Activated CD4-positive, alpha-beta T cell treated with anti-CD3 and anti-CD28 coated beads, Interleukin-2, amount 50 U/mL, for 24 hours (primary cell): ENCODE measurements at places on chromosomes 6 and 20.

- no peak for DNase-seq
Measured at GRCh38 chr6:6006428-6007365, at the start of gene NRN1. Gene NRN1, minus strand, starts transcription at chr6:6006925. Its CDS starts 176 bp downstream, at chr6:6006749.

GRCh38 chr20:54774426-54774825 lies 299.0 kb downstream of the DOK5 start:
- no peak for DNase-seq

DNA sequence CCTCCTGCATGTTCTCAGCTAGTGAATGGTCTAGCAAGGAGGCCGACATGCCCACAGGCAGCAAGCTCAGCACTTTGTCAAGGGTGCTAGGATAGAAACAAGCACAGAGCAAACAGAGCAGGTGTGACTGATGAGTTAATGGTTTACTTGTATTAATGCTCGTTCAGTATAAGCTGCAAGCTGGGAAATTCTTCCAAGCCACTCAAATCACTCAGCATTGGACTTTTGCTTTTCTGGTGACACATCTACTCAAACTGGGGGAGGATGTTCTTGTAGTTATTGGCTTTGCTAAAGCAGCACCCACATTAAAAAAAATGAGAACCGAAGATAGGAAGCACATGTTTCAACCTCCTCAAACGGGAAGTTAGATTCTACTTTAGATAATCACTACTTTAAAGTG lies 43.1 kb upstream of the NEDD9 start:
- no peak for DNase-seq

DNA sequence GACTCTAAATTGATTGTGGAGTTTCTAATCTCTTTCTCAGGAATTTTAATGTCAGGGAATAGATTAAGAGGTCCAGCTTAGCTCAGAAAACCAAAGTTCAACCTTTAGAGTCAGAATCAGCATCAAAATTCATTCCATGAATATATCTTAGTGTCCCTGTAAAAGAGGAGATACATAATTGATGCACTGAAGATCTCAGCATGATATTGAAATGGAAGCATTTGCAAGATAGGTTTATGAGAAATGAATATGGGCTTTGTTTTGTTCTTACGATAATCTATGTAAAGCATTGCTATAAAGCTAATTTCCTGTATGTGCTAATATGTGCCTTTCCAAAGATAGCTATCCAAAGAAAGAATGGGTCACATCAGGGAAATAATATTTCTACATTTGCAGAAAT lies 404.5 kb upstream of the HSF2 start:
- DNase-seq: no peak

GRCh38 chr6:125828476-125829039 lies 37.8 kb downstream of the NCOA7 start:
- no peak for DNase-seq

GRCh38 chr6:45637611-45638257 lies 260.0 kb upstream of the SUPT3H start:
- DNase-seq: no peak

GRCh38 chr6:169371344-169372127 lies 117.9 kb upstream of the THBS2 start:
- no peak for DNase-seq

- DNase-seq: no peak
Measured at GRCh38 chr6:164807125-164807524, 502.3 kb downstream of the C6orf118 start.

GRCh38 chr6:73145690-73146089 lies 79.6 kb downstream of the KHDC1L start:
- DNase-seq: no peak

- DNase-seq: no peak
Measured at GRCh38 chr6:163381118-163381756, 33.3 kb upstream of the QKI start.

DNA sequence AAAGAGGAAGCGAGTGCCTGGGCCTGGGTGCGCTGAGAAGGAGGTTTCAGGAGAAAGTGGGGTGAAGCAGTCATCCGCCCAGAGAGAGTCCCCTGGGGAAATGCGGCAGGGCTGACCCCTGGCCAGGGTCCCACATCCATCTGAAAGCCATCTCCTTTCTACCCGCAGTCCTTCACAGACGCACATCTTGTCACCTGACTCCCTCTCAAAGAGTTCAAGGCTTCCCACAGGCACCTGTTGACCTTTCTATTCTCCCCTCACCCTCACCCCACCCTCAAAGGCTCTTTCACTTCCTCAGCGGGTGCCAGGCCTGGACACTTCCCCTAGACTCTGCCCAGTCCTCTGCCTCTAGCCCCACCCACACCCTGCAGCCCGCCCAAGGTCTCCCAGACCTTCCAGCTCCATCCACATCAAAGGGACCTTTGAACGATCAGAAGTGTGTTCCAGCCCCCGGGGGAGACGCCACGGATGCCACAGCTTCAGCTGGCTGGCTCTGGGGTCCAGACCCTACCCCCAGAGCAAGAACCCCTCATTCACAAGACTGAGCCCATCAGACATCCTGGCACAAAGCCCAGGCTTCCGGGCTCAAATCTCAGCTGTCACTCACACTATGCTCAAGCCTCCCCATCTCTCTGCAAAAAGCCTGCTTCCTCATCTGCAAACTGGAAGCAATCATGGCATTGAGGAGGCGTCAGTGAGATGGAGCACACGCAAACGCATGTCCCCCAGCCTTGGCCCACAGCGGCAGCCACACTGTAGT lies 2.1 kb downstream of the CTSZ start:
- DNase-seq: no peak

DNA sequence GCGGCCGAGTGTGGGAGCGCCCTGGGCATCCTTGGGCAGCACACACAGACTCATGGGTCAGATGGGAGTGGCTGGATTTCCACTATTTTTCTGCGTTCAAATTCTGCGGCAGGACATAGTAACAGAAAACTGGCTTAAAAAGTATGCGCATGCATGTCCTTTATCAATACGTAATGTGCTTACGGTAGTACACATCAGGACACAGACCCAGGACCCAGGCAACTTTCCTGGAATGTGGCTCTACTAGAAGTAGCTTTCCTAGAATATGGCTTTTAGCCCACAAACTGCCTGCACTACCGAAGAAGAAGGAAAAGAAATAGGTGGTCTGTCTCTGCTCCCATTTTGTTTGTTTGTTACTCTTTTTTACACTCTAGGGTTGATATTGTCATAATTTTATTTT lies 43.4 kb upstream of the SHLD1 start:
- DNase-seq: no peak

- DNase-seq: no peak
Measured at GRCh38 chr6:157443066-157443800, 62.2 kb downstream of the ZDHHC14 start.

GRCh38 chr6:3348821-3349220 lies 90.1 kb downstream of the PSMG4 start:
- no peak for DNase-seq

- DNase-seq: no peak
Measured at GRCh38 chr20:51554538-51555165, 12.1 kb upstream of the NFATC2 start.

DNA sequence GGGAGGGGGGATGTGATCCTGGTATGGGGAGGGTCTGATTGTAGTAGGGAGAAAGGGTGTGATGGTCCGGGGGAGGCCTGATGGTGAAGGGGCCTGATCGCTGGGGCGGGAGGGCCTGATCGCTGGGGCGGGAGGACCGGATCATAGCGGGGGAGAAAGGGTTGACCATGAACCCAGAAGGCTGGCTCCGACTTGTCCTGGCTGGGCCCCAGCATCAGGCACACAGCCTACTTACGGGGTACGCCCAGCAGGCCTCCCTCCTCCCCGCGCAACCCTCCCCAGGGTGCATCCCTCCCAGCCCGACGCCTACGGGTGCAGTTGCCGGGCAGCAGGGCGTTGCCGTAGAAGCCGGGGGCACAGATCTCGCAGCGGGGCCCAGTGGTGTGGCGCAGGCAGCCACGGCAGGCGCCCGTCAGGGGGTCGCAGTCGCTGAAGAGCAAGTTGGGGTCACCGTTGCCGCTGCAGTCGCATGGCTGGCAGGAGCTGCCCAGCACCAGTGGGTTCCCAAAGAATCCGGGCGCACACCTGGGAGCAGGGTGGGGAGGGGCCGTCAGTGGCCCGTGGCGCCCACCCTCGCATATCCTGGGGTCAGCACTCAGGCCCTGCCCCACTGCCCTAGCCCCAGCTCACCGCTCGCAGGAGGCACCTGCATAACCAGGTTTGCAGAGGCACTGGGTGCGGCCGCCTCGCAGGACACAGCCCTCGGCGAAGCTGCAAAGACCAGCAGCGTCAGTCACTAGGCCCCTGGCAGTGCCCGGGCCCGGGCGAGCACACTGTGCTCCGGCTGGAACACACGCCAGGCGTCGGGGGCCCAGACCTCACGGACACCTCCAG lies 20.6 kb downstream of the ADRM1 start:
- DNase-seq: no peak

DNA sequence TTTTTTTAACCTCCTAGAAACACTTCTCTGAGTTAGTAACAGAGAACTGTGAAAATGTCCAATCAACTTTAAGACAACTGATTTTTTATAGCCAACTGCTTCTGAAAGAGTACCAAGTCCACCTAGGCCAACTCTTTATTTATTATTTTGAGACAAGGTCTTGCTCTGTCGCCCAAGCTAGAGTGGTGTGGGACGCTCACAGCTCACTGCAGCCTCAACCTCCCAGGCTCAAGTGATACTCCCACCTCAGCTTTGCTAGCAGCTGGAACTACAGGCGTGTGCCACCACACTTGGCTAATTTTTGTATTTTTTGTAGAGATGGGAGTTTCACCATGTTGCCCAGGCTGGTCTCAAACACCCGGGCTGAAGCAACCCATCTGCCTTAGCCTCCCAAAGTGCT lies 331.6 kb downstream of the RNGTT start:
- DNase-seq: no peak

DNA sequence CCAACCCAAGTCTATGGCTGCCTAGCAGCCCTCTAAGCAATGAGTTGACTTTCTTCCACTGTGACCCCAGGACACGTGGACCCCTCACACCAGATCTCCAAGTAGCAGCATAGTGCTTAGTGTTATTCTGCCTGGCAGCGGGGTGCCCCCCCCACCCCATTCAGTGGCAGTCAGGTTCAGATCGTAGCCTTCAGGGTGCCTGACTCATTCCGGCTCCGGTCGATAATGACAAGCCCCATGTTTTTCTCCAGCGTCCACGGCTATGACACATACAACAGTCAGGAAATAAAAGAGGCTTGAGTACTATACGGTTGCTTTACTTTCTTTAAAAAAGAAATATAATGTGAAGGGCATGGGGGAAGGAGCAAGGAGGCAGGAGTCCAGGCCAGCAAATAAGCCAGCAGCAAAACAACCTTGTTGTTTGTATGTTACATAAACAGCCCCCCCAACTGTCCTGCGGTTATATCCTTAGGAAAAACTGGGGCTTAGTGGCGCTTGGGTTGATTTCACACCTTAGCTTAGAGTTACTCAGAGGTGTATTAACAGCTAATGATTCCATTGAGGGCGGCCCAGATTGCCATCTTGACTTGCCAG lies 23.1 kb downstream of the GNAS start:
- no peak for DNase-seq

- DNase-seq: no peak
Measured at GRCh38 chr6:79605968-79606764, 25.0 kb upstream of the SH3BGRL2 start.

- DNase-seq: no peak
Measured at GRCh38 chr6:6619021-6619794, 30.7 kb downstream of the LY86 start.

DNA sequence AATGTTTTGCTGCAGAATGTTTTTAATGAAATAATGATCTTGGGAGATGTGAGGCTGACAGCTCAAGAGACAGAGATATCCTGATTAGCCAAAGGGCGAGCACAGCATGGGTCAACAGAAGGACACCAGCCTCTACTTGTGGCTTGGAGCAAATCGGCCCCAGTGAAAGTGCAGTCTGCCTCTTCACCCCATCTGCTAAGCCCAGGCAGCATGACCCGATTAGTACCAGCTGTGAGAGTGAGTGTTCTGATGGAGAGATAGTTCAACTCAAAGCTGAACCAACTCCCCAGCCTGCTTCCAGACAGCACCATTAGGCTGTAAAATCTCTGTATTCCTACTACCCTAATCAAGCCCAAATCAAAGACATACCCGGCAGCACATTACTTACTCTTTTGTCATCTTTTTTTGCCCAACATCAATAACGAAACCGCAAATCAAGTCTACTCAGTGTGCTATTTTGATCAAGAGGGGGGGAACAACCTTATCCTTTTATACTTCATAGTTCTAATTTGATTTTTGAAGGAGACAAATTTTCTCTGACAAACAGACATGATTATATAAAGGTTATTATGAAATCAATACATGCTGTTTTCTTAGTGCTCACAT lies 514.1 kb upstream of the NRSN1 start:
- no peak for DNase-seq

DNA sequence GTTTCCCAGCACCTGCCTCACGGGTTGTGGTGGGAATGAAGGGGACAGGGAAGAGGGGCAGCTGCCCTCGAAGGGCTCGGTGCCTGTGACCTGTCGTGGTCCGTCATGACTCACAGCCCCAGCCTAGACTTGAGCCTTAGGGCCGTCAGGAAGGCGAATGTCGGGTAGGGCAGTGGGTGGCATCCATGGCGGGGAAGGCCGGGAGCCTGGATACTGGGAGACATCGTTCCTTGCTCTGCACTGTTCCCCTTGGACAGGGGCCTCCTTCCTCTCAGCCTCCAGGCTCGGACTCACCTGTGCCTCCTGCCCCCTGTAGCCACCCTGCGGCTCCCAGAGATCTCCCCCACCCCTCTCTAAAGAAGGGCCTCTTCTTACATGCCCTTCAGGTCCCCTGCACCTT lies 52.2 kb upstream of the APCDD1L start:
- DNase-seq: no peak

- DNase-seq: no peak
Measured at GRCh38 chr20:57696401-57696961, 13.3 kb downstream of the PMEPA1 start.

DNA sequence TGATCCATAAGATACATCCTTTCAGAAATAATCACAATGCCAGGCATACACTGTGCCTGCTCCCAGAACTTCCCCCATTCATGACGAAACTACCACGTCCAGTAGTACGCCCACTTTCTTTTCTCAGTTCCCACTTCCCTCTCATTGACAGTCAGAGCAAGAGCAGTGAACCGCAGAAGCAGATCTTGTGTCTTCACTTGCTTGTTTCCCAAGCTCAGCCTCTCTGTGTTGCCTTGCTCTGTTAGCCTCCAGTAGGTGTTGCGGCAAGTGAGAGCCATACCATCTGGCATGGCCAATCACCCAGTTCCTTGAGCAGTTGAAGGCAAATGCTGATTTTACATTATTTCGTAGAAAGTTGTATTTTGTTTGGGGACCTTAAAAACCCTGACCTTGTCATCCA lies 11.7 kb downstream of the UST start:
- DNase-seq: no peak

DNA sequence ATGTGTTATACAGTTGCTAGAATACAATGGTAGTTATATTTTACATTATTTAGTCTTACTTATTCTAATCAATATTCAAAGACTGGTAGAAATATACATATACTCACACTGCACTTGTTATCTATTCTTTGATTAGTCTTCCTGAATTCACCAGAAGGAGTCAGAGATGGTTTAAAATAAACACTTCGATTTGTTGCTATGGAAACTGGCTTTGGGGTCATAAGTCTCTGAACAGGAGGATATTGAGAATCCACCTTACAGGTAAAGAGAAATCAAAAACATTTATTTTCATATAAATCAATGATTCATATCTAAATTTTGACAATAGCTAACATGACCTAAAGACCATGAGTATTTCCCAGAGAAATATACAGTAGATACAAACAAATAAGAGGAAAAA lies 41.6 kb downstream of the NUP153 start:
- no peak for DNase-seq
